Activated CD4-positive, alpha-beta T cell treated with anti-CD3 and anti-CD28 coated beads for 36 hours (primary cell): ENCODE measurements at places on chromosomes 6 and 20. TPM values are rescaled to one million over a fixed set of nuclear protein-coding genes. Genes with fewer than 3 reads are reported as not detected.

DNA sequence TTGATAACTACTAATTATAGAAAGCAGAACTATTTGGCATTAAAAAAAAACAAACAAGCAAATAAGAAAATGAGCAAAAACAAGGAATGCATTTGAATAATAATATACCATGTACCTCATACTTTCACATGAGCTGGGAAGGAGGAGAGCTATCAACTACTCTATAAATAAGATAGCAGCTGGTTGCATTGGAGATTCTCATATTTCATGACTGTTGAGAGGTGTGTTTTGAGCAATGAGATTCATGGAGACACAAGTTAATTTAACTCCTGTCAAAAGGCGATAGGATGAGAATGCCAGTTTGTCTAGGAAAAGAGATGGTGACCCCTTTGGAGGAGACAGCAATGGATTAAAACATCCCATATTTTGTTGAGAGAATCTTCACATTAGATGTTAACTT, 348.8 kb upstream of the SPTLC3 start:
- DNase-seq, result no peak

GRCh38 chr6:119742188-119742803, 392.7 kb upstream of the MAN1A1 start:
- peak; percentile 79 for DNase-seq

The AIF1 gene
- 89.2 TPM for total RNA-seq

GRCh38 chr6:110514818-110515217, 38.4 kb upstream of the SLC22A16 start:
- DNase-seq, result no peak

DNA sequence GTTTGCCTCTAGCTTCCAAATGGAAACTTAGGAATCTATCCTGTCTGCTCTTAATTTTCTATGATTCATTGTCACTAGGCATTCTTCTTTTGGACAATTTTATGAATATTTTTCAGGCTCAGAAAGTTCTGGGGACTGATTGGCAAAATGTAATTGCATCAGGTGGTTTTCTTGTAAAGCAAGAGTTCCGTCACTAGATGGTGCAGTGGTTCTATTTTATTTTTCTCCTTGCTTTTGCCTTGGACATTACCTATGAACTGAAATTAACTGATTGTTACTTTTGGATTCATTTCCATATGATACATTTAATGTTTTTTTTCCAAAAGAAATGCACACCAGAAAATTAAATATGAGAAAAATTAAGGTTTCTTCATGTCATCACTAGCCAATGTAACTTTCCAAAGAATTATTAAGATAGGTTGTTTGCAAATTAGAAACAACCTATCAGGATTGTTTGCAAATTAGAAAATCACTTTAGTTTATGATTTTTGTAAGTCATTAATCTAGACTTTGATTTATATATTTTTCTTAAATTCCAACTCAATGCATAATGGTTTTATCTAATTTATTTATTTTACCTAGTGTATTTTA, 48.0 kb downstream of the TMEM170B start:
- no peak for DNase-seq

DNA sequence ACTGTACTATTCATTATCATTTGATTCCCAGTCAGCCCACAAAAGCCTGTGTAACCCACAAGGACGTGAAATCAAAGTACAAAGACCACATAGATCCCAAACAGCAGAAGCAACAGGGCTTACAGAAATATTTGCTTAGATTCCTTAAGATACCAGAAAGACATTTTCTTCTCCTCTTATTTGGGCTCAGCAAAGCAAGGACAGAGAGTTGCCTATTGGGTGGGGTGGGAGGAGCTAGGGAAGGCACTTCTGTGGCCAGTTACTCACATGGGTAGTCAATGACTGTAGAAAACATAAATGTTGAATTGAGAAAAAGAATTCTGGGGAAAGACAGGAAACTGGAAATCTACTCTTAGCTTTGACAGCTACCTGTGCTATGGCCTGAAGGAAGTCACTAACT, 19.8 kb downstream of the PDE7B start:
- DNase-seq, result no peak
